ENCODE measurements at places on chromosomes 3 and 15.

GRCh38 chr15:80167936-80168335 lies 15.1 kb downstream of the FAH start:
- DNase-seq: no peak

GRCh38 chr3:72798552-72799195 lies 49.6 kb downstream of the SHQ1 start:
- no peak for DNase-seq

GRCh38 chr3:14606669-14607339 lies 44.8 kb upstream of the CCDC174 start:
- no peak for DNase-seq

- DNase-seq: no peak
Measured at GRCh38 chr15:34663101-34663500, 79.7 kb upstream of the GOLGA8B start.

DNA sequence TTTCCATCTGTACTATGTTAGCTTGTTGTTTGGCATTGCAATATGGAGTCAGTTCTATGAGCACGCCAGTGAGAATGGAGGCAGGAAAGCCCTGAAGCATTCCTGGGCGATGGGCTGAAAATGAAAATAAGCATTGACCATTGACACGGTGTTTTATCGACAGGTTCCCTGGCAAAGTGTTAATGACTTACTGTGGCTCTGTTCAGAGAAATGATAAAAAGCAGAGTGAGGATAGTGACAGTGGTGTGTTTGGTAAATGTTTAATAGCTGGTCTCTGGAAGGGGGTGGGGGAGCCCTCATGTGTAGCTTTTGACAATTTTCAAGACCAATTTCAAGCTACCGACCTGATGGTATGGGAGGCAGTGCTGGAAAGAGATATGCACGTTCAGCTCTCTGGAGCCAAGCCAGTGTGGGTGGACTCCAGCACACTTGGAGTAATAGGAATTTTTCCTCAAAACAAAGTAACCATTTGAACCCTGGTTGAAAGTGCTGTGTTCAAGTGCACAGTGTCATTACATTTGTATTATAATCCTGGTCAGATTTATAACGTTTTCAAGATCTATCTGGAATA lies 341.7 kb upstream of the ROBO2 start:
- no peak for DNase-seq

DNA sequence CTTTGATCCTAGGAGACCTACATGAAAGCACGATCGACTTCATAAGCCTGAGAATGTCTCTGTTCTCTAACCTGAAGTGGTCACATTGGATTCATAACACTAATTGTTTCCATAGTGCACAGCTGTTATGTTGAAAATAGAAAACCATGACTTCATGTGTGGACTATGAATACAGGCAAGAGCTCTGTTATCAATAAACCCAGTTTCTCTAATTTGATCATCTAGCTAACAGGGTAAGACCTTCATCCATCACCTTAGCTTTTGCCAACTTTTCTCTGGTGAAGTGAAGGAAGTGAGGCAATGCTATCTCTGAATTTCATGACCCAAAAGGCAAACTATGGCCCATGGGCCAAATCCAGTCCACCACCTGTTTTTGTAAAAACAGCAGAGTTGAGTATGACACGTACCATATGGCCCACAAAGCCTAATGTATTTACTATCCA lies 27.2 kb downstream of the ABI3BP start:
- DNase-seq: no peak

- no peak for DNase-seq
Measured at GRCh38 chr15:62750471-62750870, 292.1 kb upstream of the TPM1 start.

DNA sequence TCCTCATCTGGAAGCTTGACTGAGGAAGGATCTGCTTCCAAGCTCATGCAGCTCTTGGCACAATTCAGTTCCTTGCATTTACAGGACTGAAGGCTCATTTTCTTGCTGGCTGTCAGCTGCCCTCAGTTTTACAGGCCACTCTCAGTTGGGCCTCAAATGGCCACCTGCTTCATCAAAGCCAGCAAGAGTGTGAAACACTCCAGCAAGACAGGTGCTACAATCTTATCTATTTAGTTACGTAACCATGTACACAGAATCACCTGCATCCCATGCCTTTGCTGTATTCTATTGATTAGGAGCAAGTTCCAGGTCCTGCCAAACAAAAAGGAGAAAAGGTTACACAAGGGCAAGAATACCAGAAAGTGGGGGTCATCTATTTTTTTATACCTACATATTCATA lies 40.8 kb downstream of the RHCG start:
- no peak for DNase-seq

DNA sequence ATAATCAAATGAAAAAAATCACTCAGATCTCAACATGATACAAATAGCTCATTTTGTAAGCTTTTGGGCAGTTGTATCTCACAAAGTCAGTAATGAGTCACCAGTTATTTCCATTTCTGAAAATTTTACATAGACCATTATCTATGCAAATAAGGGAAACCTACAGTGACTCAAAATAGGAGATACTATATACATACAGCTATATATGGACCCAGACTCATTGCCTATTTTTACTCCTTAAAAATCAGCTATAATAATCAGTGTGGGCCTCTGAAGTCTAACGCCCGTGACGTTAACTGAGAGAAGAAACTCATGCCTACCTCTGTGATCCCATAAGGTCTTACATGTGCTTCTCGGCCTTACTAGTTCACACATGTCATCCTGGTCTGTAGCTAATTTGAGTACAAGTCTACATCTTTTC lies 31.6 kb downstream of the LRIG1 start:
- no peak for DNase-seq

Data from HT-29 (cell line).